ENCODE measurements at places on chromosomes 2 and 18.

GRCh38 chr2:71876542-71877451 is 270.9 kb downstream of the CYP26B1 start:
- no peak for DNase-seq

DNA sequence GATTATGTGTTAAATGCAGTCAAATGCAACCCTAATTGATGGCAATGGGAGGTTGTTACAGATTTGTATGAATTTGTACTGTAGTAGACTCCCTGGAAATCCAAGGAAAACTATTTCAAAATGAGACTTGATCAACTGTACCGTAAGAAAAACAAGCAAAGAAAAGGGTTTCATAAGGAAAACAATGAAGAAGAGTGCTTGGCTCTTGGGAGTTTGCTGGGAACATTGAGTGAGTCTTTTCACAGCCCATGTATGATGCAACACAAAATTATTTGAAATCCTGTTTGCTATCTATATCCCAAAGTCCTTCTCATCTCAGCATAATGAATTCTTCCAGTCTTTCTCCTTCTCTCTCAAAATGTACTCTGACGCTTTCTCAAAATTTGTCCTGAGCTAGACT is 67.0 kb upstream of the OSR1 start:
- no peak for DNase-seq

DNA sequence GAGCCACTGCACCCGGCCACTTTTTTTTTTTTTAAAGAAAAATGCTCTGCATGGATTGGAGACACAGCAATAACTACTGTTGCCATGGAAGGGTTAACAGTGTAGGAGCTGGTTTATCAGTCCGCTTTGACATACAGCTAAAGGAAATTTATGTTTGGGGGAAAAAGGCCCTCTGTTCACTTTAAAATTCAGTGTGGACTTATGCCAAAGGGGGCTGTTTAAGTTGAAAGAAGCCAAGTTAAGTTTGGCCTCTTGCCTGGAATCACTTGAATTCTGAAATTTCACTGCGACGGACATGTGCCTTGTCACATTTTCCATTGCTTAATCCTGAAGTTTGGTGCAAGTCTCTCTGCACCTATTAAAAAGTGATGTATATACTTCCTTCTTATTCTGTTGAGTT is 3.1 kb downstream of the KCNE4 start:
- DNase-seq = no peak

DNA sequence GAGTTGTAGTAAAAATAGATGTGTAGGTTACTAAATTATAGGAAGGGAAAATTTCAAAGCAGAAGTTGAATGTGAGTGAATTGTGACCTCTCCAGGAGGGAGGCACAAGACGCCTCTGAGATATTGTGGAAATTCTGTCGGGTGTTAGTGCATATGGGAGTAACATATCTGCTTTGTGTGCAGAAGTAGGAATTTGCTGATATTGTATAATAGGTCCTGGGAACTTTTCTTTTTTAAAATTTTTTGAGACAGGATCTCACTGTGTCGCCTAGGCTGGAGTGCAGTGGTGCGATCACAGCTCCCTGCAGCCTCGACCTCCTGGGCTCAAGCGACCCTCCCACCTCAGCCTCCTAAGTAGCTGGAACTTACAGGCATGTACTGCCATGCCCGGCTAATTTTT is 34.7 kb downstream of the UBXN4 start:
- no peak for DNase-seq

DNA sequence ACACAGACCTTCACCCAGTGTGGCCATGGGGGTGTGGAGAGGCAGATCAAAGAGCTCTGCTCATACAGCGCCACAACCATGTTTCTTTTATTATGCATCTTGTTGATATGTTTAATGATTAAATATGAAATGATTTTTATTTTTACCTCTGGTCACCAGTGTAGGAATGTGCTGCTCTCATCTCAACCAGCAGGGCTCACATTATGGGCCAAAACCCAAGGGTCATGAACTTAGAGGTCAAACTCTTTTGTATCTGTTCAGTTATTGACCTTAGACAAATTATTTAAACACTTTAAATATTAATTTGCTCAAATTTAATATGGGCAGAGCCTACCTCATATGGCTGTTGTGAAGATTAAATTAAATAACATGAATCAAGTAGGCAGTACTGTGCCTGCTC is 386.2 kb downstream of the ALK start:
- no peak for DNase-seq

DNA sequence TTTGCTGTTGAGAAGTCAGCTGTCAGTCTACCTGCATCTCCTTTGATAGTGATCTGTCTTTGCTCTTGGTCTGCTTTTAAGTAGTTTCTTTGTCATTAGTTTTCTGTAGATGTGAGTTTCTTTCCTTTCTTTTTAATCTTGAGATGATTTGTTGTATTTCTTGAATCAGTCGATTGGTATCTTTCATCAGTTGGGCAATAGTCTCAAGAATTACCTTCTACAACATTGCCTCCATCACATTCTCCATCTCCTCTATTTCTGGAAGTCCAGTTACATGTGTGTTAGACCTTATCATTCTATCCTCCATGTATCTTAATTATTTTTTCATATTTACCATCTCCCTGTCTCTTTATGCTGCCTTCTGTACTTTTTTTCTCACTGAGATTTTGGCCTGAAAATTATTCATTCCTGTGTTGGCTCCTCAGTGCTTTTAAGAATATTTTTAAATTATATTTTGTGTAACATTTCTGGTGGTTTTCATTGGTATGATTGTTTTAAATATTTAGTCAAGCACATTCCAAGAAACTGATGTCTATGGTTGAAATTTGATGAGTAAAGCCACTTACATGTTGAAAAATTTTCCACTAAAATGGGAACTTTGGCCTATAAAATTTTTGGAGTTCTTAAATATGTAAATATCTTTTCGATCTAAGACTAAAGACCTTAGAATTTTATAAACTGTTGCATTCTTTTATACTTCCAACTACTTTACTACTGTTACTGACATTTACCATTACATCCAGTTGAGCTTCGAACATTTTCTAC is 239.5 kb upstream of the MGAT5 start:
- DNase-seq = no peak

DNA sequence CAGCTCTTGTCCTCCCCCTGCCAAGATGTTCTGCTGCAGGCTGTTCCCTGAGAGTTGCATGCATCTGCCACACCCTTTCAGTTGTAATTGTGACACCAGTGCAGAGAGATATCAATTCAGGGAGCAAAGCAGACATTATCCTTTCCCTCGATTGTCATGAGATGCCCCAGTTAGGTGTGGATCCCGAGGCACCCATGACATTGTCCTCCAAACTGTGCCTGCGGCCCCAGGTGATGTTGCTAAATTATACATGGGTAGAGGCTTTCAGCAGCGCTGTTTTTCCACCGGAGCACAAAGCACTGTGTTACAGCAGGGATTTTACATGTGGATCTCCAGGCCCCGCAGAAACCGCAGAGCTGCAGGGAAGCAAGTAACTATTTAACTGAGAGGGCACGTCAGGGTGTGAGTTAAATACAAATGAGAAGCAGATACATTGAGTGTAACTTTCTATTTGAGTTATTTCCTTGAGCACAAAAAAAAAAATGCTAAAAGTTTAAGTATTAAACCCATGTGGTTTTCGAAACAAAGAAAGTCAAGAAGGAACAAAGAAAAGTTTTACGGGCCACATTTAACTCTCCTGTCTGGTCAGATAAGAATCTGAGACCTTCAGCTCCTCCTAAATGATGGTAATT is 90.3 kb upstream of the BCL2L11 start:
- DNase-seq = no peak

GRCh38 chr2:31004257-31004656 is 134.0 kb downstream of the GALNT14 start:
- no peak for DNase-seq

- DNase-seq = no peak
Measured at GRCh38 chr2:133591164-133591563, 22.9 kb upstream of the NCKAP5 start.

- no peak for DNase-seq
Measured at GRCh38 chr2:190215620-190216019, 104.0 kb downstream of the HIBCH start.

DNA sequence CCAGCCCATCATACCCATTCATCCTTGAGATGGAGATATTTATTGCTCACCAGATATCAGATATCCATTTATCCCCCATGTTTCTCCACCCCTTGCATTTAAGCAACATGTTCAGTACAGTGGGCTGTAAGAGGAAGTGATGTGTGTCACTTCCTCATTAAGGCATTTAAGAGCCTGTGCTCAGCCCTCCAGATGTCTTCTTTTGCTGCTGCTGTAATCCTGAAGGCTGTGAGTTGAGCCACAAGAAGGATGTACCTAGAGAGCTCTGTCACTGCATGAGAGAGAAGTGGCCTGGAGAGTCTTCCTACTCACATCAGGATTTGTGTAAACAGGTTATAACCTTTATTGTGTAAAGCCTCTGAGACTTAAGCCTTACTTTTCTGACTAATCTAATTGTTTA is 151.8 kb upstream of the UNC80 start:
- no peak for DNase-seq

GRCh38 chr2:30450025-30450424 is 3.0 kb downstream of the LCLAT1 start:
- DNase-seq = no peak

GRCh38 chr2:197700960-197701359 is 4.2 kb upstream of the MARS2 start:
- DNase-seq = no peak

DNA sequence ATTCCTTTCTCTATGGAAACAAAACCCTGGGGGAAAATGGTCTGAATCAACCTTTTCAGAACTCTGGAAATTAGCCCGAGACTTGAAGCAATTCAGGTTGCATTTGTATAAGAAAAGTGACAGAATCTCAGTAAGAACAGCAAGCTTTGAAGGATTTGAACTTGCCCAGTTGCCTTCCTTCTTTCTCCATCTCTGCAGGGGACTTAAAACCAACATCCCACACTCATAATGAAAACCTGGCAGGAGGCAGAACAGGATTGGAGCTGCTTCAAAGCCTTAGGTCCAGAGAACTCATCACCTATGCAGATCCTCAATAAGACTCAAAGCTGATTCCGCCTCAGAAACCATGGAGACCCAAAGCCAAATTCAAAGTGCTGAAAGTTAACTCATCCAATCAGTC is 790.5 kb upstream of the ID2 start:
- DNase-seq = no peak

GRCh38 chr2:167293172-167293781 is 405.0 kb downstream of the XIRP2 start:
- DNase-seq = no peak

Measured in stimulated activated CD8-positive, alpha-beta memory T cell treated with anti-CD3 and anti-CD28 coated beads, Interleukin-15, amount 100 ng/mL, for 48 hours (primary cell).